ENCODE measurements at places on chromosomes 5 and 9.
A peak's percentile ranks its signal among the peaks of the same experiment; 100 is the strongest.

GRCh38 chr5:140342287-140342686 lies 4.1 kb downstream of the HBEGF start:
- peak; percentile 31 for DNase-seq

DNA sequence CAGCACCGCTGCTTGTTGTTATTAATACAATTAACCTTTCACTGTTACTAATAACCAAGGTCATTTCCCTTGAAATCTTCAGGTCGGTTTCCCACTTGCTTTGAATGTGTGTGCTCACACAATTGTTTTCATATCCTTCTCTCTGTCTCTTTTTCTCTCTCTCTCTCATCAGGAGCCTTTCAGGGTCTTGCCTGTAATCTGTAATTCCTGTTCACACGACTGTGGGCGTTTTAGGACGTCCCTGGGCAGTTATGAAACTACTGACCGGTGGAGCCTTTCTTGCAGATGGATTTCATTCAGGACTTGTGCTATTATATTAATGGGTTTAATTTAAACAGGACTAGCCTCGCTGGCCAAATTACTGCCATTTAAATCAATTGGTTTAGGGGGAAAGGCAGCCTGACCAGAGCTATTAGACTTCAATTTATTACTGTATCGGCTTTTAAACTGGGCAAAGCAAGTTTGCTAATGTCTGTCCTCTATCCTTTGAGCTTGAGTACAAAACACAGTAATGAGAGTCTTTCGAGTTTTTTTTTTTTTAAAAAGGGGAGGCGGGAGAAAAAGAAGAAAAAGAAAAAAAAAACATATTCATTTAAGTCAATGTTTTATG lies 316.0 kb upstream of the TLE4 start:
- no peak for DNase-seq

GRCh38 chr5:54671681-54672080 lies 154.1 kb downstream of the SNX18 start:
- no peak for DNase-seq

GRCh38 chr9:120926397-120926928 lies at the start of gene TRAF1:
TRAF1 (minus strand) TSS chr9:120926796; CDS start chr9:120926075, 721 bp downstream.
- no peak for DNase-seq

DNA sequence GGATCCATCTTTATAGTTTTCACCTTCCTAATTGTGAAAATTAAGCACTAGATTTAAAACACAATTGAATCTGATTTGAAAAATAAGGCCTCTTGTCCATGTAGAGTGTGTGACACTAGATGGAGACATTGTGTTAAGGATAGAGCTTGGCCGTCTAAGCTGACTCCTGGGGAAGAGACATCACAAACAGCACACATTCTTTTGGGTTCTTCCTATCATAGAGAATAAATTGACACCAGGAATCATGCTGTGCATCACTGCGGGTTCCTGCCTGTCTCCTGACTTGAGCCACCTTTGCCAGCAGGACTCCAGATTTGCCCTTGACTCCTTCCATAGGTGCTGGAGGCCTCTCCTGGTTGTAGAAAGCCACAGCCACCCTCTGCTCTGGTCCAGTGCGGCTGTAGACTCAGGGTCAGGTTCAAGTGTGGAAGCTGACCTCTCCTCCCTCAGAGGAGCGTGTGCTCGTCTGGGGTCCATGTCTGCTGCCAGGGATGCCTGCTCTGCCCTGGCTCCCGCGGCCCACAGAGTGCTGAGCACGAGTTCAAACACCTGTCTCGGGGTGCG lies 11.2 kb downstream of the ROPN1L start:
- no peak for DNase-seq

DNA sequence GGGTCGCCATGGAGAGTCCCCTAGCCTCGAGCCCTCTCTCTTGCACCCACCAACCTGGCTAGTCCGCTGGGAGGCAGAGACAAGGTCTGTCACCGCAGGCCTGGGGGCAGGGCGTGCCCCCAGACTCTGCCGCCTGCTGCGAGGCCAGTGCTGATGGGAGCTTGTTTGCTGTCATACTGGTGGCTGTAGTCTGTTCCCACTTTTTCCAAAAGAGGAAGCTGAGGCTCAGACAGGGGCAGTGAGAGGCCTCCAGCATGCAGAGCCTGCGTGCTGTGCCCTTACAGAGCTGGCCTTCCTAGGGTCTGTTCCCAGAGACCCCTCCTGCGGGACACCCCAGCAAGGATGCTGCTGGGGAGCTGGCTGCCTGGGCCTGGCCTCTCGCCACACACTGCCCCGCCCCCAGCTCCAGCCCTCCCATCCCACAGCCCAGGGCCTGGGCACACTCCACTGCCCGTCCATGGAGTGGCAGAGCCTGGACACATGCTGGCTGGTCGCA lies 21.0 kb upstream of the SUSD3 start:
- DNase-seq = no peak

GRCh38 chr9:132575005-132575609 lies 7.3 kb upstream of the BARHL1 start:
- DNase-seq = no peak

- no peak for DNase-seq
Measured at GRCh38 chr5:74064225-74064624, 438.2 kb downstream of the ARHGEF28 start.

DNA sequence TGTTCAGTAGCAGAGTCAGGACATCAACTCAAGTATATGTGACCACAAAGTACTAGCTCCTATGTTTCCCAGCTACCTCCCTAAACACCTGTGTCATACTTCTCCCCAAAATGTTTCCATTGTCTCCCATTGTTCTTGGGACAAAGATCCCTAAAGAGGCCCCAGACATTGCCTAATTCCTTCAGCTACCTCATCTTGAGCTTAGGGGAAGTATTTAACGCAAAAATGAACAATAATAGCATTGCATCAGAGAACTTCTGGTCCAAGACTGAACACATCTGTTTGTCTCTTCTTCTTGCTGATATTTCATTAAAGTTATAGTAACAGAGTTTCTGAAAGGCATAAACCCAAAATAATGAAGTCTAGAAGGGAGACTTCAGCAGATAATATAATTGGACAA lies 430.8 kb downstream of the MTRR start:
- DNase-seq = no peak

GRCh38 chr9:31608881-31609280 lies 775.6 kb upstream of the ACO1 start:
- DNase-seq = no peak

DNA sequence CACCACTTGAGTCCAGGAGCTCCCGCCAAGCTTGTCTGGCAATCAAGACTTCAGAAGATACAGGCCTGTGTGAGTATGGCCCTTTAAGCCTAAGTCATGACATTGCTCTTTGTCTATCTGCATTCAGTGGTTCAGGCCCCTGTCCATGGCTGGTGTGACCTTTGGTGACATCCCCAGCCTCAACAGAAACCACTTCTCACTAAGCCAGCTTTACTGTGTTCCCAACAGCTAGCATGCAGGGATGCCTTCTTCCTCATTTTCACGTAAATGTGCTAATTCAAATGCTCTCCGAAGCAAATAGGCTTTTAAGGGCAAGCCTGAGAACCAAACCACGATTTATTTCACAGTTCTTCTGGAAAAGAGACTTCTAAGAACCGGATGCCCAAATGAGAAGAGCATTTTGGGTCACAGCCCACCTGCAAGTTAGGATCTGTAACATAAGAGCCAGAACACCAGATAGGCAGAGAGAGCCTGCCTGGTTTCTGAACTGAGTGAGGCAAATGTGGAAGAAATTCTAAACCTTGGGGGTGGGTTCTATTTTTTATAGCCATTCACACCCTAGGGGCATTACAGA lies 14.9 kb downstream of the CD180 start:
- DNase-seq = no peak

DNA sequence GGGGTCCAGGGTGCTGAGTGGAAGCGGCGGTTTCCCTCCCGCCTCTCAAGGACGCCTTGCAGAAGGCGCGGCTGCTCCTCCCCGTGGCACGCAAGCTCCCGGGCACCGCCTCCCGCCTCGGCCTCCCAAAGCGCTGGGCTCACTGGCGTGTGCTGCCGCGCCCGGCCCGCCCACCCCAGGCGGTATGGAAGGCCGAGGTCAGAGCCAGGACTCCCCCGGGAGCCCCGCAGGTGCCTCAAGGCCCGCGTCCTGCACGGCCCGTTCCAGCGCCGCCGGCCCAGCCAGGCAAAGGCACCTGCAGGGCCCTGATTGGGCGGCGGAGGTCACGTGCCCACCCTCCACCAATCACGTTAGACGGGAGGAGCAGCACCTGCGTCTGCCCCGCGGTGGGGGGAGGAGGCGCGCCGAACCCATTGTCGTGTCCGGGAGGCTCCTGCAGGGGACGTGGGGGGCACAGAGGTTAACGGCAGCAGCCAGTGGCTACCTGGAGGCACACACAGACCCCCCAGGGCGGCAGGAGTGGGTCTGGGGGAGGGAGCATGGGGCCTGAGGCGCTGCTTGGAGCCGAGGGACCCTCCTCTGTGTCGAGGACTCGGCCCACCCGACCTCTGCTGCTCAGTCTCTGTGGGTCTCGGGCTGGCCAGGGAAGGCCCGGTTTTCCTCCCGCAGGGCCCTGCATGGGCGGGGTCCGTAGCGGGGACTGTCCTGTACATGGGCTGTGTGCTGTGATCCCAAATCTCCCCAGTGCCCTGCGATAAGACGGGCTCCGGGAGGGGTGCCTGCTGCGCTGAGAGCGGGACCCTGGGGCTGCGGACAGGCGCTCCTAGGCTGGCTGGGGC lies 2.0 kb upstream of the LCN12 start:
- peak; percentile 97 for DNase-seq

DNA sequence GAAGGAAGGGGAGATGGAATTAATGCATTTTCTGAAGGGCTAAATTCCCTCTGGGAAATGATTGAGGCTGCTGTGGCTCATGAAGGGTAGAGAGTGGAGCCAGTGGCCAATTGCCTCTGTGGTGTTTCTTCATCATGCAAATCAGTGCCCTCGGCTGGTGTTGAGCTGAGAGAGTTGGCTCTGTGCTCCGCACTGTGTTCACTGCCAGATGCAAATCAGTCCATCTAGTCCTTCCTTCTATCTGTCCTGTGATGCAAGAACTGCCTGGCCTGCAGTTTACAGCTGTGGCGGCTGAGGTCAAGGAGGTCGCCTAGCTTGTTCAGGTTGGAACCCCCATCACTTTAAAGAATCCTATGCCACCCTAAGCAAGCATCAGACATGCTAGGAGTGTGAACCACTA lies 6.0 kb downstream of the TMEM171 start:
- DNase-seq = no peak

DNA sequence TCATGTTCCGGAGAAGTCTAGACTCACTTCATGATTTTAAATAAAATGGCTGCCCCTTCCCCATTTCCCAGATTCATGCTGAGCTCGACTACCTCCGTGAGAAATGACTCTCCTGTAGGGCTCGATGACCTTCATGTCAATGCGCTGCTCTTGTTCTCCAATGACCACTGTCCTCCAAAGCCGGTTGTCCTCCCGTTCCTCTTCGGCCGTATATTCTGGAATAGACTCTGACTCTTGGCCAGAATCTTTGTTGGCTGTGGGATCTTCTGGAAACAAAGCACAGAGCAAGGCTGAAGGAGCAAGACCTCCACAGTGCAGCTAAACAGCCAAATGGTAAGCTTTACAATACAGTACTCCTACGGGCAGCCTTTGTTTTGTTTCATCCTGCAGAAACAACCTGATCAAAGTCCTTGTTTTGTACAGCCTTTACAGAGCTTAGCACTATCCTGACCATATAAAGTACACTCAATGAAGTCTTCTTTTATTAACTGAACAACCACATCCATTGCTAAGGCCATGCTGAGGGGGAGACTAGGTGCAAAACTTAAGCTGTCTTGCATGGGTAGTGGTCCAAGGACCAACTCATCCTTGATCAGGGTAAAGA lies 119.5 kb upstream of the PCA3 start:
- no peak for DNase-seq

DNA sequence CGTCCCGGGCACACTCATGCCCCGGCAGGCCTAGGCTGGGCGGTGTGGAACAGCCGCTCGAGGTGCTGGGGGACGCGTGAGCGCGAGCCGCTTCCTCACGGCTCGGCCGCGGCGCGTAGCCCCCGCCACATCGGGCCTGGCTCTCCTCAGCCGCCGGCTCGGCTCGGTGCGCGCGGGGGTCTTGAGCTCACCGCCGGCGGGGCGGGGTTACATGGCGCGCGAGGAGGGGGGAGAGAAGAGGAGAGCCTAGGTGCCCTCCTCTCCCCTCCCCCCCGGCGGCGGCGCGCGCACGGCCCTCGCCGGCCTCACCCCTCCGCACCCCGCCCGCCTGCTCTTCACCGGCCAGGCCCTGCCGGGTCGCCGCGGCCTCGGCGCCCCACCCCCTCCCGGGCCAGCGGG lies 7.7 kb downstream of the RANBP6 start:
- DNase-seq = peak; percentile 89

Data from tibial artery (tissue), 4 donors.